ENCODE measurements at places on chromosomes 3 and 15.
A peak's percentile ranks its signal among the peaks of the same experiment; 100 is the strongest.

- no peak for DNase-seq
These were observed 42.9 kb downstream of the RLBP1 start for GRCh38 chr15:89178307-89178977.

DNA sequence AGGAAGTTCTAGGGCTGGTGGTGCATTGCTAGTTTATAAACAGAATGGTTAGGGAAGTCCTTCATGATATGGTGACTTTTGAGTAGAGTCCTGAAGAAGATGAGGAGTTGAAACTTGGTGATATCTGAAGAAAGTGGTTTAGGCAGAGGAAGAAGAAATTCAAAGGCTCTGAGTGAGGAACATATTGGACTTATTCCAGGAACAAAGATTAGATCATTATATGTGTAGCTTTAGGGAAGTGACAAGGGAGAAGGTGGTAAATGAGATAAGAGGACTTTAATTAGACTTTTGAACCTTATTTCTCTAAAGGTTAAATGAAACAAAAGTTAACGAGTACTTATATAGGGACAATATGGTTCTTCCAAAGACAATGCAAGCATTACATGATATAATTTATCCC is 286.7 kb downstream of the DOCK3 start:
- DNase-seq = no peak

- DNase-seq = no peak
These were observed 156.4 kb downstream of the NTRK3 start for GRCh38 chr15:88100181-88100580.

- no peak for DNase-seq
These were observed 52.1 kb downstream of the DNAH1 start for GRCh38 chr3:52367891-52368880.

GRCh38 chr3:57018246-57018645 is 42.2 kb upstream of the SPATA12 start:
- DNase-seq = no peak

DNA sequence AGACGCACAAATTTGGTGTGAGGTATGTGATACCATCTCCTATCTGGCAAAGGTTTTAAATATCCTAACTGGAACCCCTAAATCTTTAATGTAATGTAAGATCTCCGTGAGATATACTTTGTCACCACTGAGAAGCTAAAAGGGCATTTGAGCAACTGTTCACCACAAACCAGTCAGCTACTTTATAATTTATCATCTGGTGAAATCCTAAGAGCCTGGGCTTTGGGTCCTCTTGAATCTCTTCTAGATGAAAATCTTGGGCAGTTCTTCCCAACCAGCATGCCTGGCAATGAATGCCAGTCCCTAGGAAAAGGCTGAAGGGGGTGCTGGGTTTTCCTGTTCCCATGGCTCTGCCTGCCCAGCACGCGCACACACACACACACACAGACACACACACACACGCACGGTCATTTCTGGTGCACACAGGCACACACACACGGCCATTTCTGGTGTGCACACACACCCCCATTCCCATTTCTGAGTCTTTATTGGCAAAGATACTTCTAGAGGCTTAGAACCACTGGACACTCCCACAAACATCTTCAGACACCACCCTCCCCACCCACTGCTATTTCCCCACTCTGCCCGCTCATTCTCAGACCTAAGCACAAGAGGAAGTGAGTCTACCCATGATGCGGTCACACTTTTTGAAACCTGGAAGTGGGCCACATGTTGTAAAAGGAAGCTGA is 72.6 kb downstream of the MYO1E start:
- peak; percentile 96 for DNase-seq

GRCh38 chr3:186921578-186921977 is 8.7 kb upstream of the ST6GAL1 start:
- DNase-seq = no peak

DNA sequence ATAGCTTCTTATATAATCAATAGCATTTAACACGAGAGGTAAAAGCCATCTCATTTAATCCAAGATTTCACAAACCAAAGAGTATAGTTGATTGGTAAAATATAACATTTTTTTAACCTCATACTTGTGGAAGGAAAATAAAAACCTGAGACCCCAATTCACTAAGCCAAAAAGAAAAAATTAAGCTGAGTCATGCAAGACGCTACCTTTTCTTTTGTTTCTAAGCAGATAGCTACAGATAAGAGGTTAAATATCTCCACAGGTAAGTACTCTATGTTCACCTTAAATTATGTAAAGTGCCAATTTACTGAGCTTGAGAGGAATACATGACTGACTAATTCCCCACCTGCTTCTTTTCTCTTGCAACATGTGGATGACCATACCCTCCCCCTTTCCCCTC is 656.4 kb downstream of the MECOM start:
- no peak for DNase-seq

DNA sequence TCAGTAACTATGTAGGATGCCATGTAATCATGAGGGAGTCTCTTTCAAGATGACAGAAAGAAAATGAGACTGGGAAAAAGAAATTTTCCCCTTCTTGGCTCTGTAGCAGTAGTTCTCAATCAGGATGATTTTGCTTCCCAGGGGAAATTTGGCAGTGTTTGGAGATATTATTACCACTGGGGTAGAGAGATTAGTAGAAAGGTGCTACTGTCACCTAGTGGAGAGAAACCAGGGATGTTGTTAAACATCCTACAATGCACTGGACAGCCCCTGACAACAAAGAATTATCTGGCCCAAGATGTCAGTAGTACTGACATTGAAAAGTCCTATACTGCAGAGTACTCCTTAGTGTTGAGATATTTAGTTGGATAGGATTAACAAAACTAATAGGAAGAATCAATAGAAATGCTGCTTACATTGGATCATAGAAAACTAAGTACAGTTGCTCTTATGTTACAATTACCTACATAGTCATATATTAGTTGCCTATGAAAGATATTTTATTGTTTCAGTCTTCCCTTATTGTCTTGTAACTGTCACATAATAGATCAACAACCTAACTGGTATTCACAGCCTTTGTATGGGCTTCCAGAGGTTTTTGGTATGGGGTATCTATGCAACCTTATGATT is 433.3 kb downstream of the RAP2B start:
- peak; percentile 23 for DNase-seq

- DNase-seq = peak; percentile 80
These were observed 39.4 kb downstream of the CLDN18 start for GRCh38 chr3:138049157-138049919.

- DNase-seq = no peak
These were observed 29.7 kb upstream of the FBLN2 start for GRCh38 chr3:13519006-13519791.

- no peak for DNase-seq
These were observed 358.1 kb upstream of the TRIM42 start for GRCh38 chr3:140319739-140320138.

DNA sequence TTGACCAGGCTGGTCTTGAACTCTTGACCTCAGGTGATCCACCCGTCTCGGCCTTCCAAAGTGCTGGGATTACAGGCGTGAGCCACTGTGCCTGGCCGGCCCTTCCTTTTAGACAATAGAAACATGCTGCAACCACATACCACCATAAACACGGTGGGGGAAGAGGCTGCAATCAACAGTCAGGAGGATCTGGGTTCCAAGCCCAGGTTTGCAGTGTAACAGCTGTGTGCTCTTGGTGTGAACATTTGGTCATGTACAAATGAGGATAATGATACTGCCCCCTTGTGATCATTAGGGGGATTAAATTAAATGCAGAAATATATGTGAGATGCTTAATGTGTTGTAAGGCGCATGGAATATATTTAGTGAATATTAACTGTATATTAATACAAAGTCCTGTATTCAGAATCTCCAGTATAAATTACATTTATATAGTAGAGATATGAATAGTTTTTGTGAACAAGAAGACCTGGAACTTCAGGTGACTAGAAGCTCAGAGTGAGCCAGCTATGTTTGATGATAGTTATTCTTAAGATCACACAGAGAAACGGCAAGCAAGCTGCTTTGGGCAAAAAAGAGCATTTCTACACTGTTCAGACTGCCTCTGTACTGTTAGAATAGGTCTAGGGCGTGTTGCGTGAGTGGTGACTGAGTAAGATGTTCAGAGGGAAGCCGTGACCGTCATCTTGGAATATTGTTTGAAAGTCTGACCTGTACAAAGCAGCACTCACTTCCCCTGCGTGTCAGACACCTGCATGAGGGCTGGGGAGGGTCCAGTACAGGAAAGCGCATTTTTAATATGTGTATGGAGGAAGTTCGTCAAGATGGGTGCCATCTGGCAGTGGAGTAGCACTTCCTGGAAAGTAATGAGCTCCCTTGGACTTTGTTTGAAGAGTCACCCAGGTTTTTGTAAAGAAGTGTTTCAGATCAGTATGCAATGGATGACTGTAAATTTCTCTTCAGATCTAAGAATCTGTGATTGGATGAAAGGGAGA is 125.8 kb downstream of the PGPEP1L start:
- DNase-seq = no peak

- no peak for DNase-seq
These were observed 81.9 kb upstream of the CDV3 start for GRCh38 chr3:133491481-133492059.

DNA sequence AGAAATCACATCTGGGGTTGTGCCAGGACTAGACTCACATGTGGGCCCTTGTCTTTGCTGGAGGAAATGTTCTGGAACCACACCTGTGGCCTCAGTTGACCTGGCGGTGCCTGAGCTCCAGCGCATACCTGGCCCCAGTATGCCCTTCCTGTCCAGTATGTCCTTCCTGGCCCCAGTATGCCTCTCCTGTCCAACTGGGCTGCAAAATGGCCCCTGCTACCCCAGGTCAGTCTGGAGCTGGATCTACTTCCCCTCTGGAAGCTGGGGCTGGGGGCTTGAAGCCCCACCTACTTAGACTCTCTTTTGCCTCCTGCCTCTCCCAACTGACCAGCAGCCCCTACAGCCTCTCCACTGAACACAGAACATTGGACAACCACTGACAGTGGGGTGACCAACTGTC is 15.3 kb downstream of the RASGRF1 start:
- DNase-seq = no peak

DNA sequence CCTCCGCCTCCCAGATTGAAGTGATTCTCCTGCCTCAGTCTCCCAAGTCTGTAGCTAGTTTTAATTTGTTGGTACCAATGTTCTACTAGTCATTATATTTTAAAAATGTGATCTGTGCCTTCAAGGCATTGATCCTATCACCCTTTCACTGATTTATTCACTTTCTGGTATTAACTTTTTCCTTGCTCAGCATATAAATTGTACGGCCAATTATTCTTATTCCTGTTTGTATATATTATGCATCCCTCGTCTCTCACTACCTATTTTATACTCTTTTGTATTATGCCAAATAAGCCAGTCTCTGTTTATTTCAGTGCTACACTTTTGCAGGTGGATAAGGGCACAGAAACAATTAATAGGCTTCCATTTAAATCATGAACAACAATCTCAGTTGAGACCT is 620.2 kb upstream of the BCHE start:
- DNase-seq = no peak
